Activated CD4-positive, alpha-beta T cell treated with anti-CD3 and anti-CD28 coated beads for 24 hours (primary cell): ENCODE measurements at places on chromosomes 4 and X.

GRCh38 chr4:30295652-30296051 is 424.5 kb upstream of the PCDH7 start:
- DNase-seq: no peak

GRCh38 chrX:67692246-67692645 is 148.4 kb downstream of the AR start:
- DNase-seq: no peak

GRCh38 chr4:145739845-145740244 is 59.9 kb downstream of the C4orf51 start:
- no peak for DNase-seq

DNA sequence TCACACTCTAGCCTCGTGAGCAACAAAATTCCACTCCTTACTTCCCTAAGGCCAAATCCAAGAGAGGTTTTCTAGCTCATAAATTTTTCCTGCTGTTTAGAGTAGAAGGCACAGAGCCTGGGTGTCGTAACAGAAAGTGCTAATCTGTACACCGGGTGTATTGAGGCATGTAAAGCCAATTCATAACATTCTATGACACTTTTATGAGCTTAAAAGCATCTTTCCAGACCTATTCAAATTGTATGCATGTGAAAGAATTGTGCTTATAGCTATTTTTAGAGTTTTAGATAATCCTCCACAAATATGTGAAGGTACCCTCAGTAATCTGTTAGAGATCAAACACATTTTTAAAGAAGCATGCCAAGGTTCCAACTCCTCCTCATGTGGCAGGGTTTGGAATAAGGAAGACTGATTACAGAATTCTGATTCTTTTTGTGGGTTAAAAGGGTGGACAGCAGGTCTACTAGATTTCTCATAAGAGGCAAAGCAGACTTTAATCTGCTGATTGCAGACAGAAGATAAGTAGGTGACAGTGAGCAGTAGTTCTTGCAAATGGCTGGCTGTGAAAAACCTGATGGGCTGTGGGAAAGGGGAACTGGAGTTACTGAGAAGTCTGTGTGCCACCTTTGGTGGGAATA is 25.5 kb upstream of the LRCH2 start:
- no peak for DNase-seq

DNA sequence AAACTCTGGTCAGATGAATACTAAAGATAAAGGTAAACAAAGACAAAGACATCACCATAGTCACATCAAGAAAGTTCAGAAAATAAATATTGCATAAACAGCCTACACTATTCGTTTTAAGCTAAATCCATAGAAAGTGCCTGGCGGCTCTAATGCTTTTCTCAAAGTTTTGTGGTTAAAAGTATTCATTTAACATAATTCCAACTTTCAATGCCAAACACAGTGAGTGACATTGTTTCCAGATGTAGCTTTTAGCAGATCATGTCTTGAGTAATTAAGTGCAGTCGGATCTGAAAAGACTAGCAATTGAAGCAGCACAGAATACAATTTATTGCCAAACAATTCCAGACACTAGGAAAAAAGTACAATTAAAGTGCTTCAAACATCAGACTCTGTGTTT is 287.1 kb upstream of the ADGRL3 start:
- no peak for DNase-seq

- DNase-seq: no peak
Measured at GRCh38 chr4:62204136-62204535, 1004.0 kb downstream of the ADGRL3 start.

DNA sequence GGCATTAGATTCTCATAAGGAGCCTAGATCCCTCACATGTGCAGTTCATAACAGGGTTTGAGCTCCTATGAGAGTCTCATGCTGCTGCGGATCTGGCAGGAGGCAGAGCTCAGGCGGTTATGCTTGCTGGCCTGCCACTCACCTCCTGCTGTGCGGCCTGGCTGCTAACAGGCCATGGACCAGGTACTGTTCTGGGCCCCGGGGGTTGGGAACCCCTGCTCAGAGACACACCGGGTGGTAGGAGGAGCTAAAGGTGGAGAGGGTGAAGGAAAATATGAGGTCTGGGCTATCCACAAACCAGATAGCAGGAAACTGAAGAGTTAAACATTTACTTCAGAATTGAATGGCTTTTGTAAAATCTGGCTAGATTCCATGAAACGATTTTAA is 5.9 kb upstream of the F11 start:
- no peak for DNase-seq

DNA sequence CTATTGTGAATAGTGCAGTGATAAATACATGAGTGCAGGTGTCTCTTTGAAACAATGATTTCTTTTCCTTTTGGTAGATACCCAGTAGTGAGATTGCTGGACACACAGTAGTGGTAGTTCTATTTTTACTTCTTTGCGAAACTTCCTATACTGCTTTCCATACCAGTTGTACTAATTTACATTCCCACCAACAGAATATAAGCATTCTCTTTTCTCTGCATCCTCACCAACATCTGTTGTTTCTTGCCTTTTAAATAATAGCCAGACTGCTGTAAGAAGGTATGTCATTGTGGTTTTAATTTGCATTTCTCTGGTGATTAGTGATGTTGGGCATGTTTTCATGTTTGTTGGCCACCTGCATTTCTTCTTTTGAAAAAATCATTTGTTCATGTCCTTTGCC is 105.9 kb downstream of the COL4A6 start:
- no peak for DNase-seq

GRCh38 chr4:183142571-183143550 is 43.8 kb downstream of the WWC2 start:
- no peak for DNase-seq

DNA sequence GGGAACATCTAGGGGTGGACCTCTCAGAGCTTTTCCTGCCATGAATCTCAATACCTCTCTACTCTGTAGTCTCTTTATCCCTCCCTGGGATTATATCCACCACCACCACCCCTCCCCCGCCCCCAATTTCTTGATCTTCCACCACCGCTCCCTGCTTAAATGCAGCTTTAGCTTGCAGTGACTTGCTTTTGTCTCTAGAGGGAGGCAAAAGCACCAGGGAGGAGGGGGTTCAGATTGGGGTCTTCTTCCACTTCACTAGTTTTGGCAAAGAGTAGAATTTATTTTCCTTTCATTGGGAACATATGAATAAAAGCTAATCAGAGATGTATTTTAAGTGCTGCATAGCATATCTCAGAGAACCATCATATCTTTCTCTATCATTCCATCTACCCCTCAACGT is 5.5 kb downstream of the ARHGAP36 start:
- no peak for DNase-seq

- DNase-seq: no peak
Measured at GRCh38 chr4:53647547-53647946, 56.3 kb upstream of the LNX1 start.

DNA sequence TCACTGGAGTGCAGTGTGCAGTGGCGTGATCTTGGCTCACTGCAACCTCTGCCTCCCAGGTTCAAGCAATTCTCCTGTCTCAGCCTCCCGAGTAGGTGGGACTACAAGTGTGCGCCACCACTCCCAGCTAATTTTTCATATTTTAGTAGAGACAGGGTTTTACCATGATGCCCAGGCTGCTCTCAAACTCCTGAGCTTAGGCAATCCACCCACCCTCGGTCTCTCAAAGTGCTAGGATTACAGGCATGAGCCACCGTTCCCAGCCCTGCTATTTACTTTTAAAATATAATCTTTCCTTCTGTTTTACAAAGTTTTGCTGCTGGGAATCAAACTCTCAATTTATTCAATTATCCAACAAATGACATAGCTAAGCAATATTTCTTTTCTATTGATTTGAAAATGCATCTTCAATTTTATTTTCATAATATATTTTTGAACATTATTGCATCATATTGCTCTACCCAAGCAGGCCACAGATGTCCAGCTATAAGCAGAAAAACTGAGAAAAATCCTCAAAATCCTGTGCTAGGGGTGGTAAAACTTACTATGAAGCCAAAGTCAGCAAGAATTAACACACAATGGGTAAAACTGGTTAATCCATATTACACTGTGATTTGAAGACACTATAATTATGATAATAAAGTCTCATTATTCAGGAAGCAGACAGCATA is 5.2 kb downstream of the TIFA start:
- DNase-seq: no peak

DNA sequence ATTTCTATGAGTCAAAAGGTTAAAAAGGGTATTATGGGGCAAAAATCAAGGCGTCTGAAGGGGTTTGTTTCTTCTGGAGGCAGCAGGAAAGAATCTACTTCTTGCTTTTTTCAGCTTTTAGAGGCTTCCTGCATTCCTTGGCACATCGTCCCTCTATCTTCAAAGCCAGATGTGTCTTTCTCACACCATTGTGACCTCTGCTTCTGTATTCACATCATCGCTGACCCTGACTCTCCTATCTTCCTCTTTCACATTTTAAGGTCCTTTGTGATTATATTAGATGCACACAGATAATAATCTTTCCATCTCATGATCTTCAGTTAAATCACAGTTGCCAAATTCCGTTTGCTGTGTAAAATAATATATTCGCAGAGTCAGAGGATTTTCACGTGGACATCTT is 112.7 kb downstream of the PPP4R3C start:
- no peak for DNase-seq

DNA sequence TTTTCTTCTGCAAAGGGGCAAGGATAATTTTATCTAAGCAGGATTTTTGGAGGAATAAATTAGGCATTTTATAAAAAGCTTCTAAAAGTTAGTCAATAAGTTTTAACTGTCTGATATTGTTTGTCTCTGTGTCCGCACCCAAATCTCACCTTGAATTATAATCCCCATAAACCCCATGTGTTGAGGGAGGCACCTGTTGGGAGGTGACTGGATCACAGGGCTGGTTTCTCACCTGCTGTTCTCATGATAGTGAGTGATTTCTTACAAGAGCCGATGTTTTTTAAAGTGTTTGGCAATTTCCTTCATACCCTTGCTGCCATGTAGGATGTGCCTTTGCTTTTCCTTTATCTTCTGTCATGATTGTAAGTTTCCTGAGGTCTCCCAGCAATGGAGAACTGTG is 481.4 kb downstream of the GBA3 start:
- DNase-seq: no peak

DNA sequence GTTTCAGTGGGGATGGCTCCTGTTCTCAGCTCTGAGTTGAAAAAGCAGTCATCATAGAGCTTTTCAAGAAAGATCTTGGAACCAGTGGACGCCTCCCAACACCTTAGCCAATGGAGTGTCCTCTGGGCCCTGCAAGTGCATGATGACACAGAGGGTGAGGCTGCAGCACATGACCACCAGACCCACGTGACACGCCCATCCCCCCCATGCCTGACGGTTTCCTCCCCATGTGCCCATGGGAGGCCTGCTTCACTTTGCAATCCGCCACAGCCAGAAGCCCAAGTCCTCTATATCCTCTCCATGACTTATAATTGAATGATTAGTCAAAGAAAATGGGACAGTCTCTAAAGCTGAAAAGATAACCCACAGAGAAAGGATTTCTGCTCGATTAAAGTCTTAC is 187.0 kb downstream of the AFAP1 start:
- DNase-seq: no peak

GRCh38 chrX:41600291-41600690 is 88.5 kb upstream of the GPR34 start:
- no peak for DNase-seq

GRCh38 chrX:137896123-137896522 is 330.2 kb downstream of the ZIC3 start:
- no peak for DNase-seq

GRCh38 chr4:75634951-75635350 is 4.6 kb upstream of the CDKL2 start:
- DNase-seq: no peak

DNA sequence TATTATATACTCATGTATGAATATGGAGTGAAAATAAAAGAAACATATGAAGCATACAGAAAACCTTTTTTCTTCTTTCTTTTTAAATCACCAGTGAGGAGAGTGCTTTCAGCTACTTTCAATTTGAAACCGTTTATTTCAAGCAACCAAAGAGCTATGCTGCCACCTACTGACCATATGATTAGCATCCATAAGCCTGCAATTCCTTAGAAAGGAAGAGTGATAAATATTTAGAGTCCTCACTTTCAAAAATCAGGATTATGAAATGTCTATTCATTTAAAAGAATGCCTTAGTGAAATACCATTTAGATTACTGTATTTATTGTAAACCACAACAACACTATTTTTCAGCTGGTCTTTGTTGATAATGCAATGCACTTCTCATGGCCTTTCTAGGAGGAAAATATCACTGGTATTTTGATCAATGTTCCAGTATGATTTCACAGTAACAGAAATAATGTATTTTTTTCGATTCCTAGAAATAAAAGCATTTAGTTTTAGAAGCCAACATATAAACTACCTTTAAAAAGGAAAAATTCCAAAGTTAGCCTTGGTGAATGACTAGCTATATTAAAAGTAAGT is 667.6 kb downstream of the PCDH18 start:
- no peak for DNase-seq

DNA sequence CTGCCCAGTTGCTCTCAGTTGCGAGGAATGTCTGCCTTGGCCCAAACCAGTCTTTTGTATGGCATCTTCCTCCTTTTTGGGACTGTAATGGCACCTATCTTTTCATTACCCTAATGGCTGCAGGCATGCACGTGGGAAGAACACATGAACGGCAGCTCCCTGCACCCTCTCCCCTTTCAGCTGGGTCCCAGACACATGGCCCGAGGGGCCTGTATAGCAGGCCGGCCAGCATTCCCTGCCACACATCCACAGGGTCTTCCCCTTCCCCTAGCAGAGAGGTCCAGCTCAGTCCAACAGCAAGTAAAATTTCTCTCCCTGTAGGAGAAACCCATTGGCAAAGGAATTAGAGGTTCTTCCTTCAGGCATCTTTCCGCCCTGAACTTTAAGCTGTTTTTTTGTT is 829.1 kb upstream of the AGA start:
- DNase-seq: no peak

- no peak for DNase-seq
Measured at GRCh38 chr4:152052451-152053057, 291.7 kb upstream of the GATB start.

DNA sequence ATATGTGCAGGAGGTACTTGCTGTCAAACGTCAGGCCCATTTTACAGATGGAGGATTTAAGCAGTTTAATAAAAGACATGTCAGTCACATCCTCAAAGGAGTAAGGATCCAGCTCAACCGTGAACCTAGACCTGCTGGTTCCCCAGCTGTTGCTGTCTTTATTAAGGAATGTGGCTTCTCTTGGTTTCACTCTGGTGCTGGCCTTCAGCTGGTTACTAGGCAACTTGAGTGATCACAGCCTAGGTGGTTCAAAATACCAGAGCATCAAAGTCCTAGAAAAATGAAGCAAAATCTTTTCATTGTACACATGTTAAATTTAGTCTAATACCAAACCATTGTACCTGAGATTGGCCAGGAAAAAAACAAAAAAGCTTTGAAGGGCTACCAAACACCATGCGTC is 32.7 kb upstream of the GLRA2 start:
- no peak for DNase-seq

- no peak for DNase-seq
Measured at GRCh38 chr4:6093671-6094070, 75.4 kb upstream of the C4orf50 start.
